Endothelial cell (in vitro differentiated cells): ENCODE measurements at places on chromosomes 7 and 10.

GRCh38 chr7:20834656-20835055 lies 48.0 kb upstream of the SP8 start:
- DNase-seq = no peak
- H3K36me3 ChIP-seq = no peaks in the 10 kb centered on the region
- peaks cover 6% of the 10 kb centered on the region for H3K4me1 ChIP-seq
- no peak overlapping the region for H3K4me3 ChIP-seq
- H3K27ac ChIP-seq = no peak overlapping the region

GRCh38 chr10:93465806-93466675 lies 16.1 kb downstream of the MYOF start:
- no peak for DNase-seq
- H3K27me3 ChIP-seq = peaks cover 5% of the 10 kb centered on the region
- no peaks in the 10 kb centered on the region for H3K36me3 ChIP-seq

- no peak overlapping the region for H3K4me3 ChIP-seq
- H3K36me3 ChIP-seq = no peaks in the 10 kb centered on the region
- no peaks in the 10 kb centered on the region for H3K4me1 ChIP-seq
- H3K27me3 ChIP-seq = no peaks in the 10 kb centered on the region
Observed at GRCh38 chr10:10911471-10911921, 106.2 kb upstream of the CELF2 start.

DNA sequence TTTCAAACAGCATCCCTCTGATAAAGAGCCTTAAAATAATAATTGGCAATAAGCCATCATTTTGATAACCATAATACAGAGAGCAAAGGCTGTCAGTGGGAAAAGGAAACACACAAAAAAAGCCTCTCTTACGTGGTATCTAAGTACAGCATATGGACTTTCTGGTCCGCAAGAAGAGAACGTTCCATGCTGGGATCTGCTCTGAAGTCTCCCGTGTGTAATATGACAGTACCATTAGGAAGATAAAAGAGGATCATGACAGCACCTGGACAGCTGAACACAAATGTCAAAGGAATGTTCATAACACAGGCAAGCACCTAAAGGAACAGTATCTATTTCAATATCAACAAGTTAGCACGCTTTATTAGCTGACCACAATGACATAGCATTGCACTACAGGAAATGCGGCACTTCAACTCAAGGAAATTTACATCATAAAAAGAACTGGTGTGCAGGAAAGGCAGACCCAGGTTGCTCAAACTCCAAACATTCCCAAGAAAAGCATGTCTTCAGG lies 9.9 kb downstream of the DCLRE1A start:
- no peak overlapping the region for H3K4me3 ChIP-seq
- no peak for DNase-seq
- H3K4me1 ChIP-seq = peaks cover 4% of the 10 kb centered on the region
- no peaks in the 10 kb centered on the region for H3K36me3 ChIP-seq
- H3K27ac ChIP-seq = no peak overlapping the region
- no peaks in the 10 kb centered on the region for H3K27me3 ChIP-seq

GRCh38 chr7:40604601-40605438 lies 470.0 kb downstream of the SUGCT start:
- H3K27me3 ChIP-seq = peaks cover 1% of the 10 kb centered on the region
- H3K36me3 ChIP-seq = no peaks in the 10 kb centered on the region
- no peak overlapping the region for H3K4me3 ChIP-seq
- no peak overlapping the region for H3K27ac ChIP-seq

GRCh38 chr10:99895867-99896266 lies 113.4 kb downstream of the ABCC2 start:
- no peak overlapping the region for H3K27ac ChIP-seq
- H3K27me3 ChIP-seq = no peaks in the 10 kb centered on the region
- peaks cover 50% of the 10 kb centered on the region for H3K36me3 ChIP-seq
- no peak for DNase-seq
- H3K4me3 ChIP-seq = no peak overlapping the region

DNA sequence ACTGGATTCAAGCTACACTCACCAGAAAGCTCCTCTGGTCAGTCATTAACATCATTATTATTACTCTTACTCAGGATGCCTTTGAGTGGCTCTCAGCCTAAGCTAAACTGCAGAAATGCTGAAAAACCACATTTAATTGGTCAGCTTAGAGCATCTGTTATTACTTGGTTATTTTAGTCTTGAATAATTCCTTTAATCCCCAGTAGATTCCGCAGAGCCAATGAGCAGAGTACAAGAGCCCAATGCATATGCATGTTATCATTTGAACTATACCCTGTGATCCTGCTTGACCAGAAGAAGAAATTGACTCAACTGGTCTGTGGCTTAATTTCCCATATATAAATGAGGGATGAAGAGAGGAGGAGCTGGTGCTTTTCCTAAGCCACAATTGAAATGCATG lies 417.6 kb upstream of the C7orf33 start:
- no peaks in the 10 kb centered on the region for H3K4me1 ChIP-seq
- no peaks in the 10 kb centered on the region for H3K36me3 ChIP-seq
- no peak overlapping the region for H3K4me3 ChIP-seq

- no peaks in the 10 kb centered on the region for H3K4me1 ChIP-seq
- no peaks in the 10 kb centered on the region for H3K36me3 ChIP-seq
- H3K4me3 ChIP-seq = no peak overlapping the region
Observed at GRCh38 chr7:100785878-100786277, 41.4 kb downstream of the EPHB4 start.

DNA sequence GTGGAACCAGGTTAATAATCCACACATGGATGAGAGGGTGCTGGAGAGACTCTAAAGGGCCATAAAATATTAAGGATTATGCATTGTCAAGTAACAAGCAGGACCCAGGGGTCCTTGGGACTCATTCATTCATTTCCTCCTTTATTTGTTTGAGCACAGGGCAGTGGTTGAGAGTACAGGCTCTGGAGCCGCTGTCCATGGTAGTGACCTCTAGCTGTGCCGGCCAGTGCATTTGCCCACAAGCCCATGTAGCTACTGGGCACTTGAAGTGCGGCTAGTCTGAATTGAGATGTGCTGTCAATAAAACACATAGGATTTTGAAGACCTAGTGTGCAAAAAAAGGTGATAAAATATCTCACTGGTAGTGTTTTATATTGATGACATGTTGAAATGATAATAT lies 137.6 kb downstream of the C10orf105 start:
- H3K4me3 ChIP-seq = no peak overlapping the region
- H3K27me3 ChIP-seq = peaks cover 7% of the 10 kb centered on the region
- peak; percentile 72 for DNase-seq
- no peak overlapping the region for H3K27ac ChIP-seq
- no peaks in the 10 kb centered on the region for H3K36me3 ChIP-seq

DNA sequence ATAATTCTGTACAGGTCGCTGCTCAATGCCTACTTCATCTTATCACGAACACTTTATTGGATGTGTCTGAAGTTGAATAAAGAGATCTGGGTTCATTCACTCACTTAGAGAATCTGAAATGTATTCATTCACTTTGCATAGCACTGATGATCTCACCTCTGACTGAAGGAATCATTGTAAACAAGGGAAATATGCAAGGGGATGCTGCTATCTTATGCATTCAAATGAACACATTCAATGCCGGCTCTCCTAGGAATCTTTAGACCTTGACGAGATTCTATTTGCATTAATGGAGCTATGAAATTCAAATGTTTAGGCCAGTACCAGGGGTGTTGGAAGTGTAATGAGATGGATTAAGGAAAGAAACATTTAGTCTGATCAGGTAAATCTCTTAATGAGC lies 200.6 kb upstream of the COBL start:
- H3K27ac ChIP-seq = no peak overlapping the region
- no peaks in the 10 kb centered on the region for H3K36me3 ChIP-seq
- H3K4me1 ChIP-seq = no peaks in the 10 kb centered on the region
- no peak overlapping the region for H3K4me3 ChIP-seq

DNA sequence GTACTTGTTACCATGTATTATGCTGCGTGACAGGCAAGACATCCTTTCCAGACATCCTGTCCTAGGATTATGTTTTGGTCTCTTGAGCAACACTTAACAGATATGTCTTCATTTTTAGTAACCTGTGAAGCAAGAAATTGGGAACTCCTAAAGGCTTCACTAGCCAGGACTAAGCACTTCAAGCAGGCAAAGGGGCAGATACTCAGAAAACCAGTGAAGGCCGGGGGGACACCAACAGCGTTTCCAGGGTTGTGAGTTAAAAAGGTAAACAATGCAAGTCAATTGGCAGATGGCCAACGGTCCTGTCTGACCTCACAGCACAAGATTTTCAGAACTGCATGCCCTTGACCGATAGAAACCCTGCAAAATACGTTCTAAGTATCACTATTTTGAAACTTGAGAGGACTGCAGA lies 77.6 kb upstream of the SFMBT2 start:
- no peaks in the 10 kb centered on the region for H3K36me3 ChIP-seq
- H3K4me1 ChIP-seq = peaks cover 46% of the 10 kb centered on the region
- H3K4me3 ChIP-seq = no peak overlapping the region
- H3K27me3 ChIP-seq = peaks cover 2% of the 10 kb centered on the region

GRCh38 chr10:132514821-132515520 lies 22.6 kb upstream of the INPP5A start:
- H3K4me1 ChIP-seq = peaks cover 17% of the 10 kb centered on the region
- peaks cover 3% of the 10 kb centered on the region for H3K27me3 ChIP-seq
- no peak overlapping the region for H3K4me3 ChIP-seq
- H3K27ac ChIP-seq = no peak overlapping the region

- H3K27me3 ChIP-seq = no peaks in the 10 kb centered on the region
- DNase-seq = no peak
- H3K4me3 ChIP-seq = no peak overlapping the region
- peaks cover 44% of the 10 kb centered on the region for H3K4me1 ChIP-seq
- no peak overlapping the region for H3K27ac ChIP-seq
Observed at GRCh38 chr7:112140600-112140999, 65.6 kb downstream of the DOCK4 start.

DNA sequence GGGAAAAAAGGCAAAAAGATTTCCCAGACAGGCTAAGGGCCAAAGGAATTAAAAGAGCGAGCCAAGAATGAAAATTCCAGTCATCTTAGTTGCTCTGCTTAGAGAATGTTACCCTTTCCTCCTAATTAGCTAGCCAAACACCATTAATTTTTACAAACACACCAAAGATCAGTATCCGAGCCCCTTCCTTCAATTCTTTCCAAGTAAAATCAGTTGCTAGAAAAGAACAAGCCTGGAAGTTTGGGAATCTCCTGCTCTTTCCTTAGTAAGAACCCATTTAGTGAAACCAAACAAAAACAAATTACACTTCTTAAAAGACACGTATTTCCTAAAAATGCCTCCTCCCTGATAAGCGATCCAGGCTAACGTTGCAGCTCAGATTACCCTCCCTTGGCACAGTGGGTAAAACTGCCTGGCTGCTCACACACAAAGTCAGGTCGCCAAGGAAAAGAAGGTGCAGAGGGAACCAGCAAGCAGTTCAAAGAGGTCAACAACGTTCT lies 57.1 kb upstream of the ABLIM1 start:
- H3K27me3 ChIP-seq = peaks cover 1% of the 10 kb centered on the region
- no peak overlapping the region for H3K27ac ChIP-seq
- no peak overlapping the region for H3K4me3 ChIP-seq
- H3K36me3 ChIP-seq = no peaks in the 10 kb centered on the region

- peaks cover 5% of the 10 kb centered on the region for H3K27me3 ChIP-seq
- no peak for DNase-seq
- H3K4me1 ChIP-seq = peaks cover 11% of the 10 kb centered on the region
- no peaks in the 10 kb centered on the region for H3K36me3 ChIP-seq
- H3K4me3 ChIP-seq = no peak overlapping the region
- no peak overlapping the region for H3K27ac ChIP-seq
Observed at GRCh38 chr10:116254422-116255155, 18.4 kb downstream of the GFRA1 start.

DNA sequence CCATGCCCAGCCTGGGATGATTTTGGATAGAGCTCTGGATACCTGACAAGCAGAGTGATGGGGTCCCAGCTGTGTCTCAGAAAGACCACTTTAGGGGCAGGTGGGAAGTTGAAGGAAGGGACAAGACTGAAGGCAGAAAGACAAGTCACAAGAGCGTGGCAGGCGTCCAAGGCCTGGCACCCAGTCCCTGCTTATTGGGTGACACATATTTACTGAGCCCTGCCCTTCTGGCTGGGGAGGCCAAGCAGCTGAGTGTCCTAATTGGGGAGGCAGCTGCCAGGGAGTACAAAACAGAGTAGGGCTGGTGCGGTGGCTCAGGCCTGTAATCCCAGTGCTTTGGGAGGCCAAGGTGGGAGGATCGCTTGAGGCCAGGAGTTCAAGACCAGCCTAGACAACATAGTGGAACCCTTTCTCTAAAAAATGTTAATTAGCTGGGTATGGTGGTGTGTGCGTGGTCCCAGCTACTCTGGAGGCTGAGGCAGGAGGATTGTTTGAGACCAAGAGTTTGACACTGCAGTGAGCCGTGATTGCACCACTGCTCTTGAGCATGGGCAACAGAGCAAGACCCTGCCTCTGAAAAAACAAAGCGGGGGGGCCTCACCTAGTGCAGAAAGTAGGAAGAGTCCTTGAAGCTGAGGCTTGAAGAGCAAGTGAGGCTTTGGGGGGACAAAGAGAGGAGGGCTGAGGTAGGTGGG lies 53.0 kb upstream of the GTF2I start:
- peaks cover 12% of the 10 kb centered on the region for H3K27me3 ChIP-seq
- peaks cover 6% of the 10 kb centered on the region for H3K4me1 ChIP-seq
- DNase-seq = no peak
- H3K27ac ChIP-seq = no peak overlapping the region
- H3K4me3 ChIP-seq = no peak overlapping the region
- H3K36me3 ChIP-seq = peaks cover 3% of the 10 kb centered on the region

GRCh38 chr10:113139699-113140098 lies 189.7 kb downstream of the TCF7L2 start:
- H3K36me3 ChIP-seq = peaks cover 20% of the 10 kb centered on the region
- H3K4me1 ChIP-seq = peaks cover 30% of the 10 kb centered on the region
- H3K27me3 ChIP-seq = peaks cover 15% of the 10 kb centered on the region
- no peak overlapping the region for H3K4me3 ChIP-seq
- H3K27ac ChIP-seq = no peak overlapping the region

DNA sequence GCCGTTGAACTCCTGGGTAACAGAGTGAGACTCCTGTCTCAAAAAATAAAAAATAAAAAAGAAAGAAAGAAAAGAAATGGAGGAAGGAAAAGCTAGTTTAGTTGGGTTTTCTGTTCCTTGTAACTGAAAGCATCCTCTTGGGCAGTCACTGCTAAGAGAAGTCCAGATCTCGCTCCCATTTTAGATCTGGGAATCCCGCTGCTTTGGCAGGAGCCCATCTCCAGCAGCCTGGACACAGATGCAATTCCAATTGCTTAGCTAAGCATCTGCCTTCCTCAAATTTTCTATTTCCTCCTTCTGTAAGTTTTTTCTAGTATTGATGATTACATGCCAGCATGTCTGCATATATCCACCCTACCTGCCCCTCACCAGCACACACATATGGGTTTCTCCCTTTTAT lies 54.1 kb downstream of the DENND2A start:
- peaks cover under 1% of the 10 kb centered on the region for H3K27me3 ChIP-seq
- no peaks in the 10 kb centered on the region for H3K4me1 ChIP-seq
- no peak for DNase-seq
- no peak overlapping the region for H3K27ac ChIP-seq
- peaks cover 33% of the 10 kb centered on the region for H3K36me3 ChIP-seq

- H3K4me1 ChIP-seq = peaks cover 4% of the 10 kb centered on the region
- H3K36me3 ChIP-seq = no peaks in the 10 kb centered on the region
- no peak overlapping the region for H3K4me3 ChIP-seq
- DNase-seq = no peak
- H3K27ac ChIP-seq = no peak overlapping the region
Observed at GRCh38 chr7:13826752-13827151, 162.7 kb downstream of the ETV1 start.
